ENCODE measurements at places on chromosomes 5 and 9.

DNA sequence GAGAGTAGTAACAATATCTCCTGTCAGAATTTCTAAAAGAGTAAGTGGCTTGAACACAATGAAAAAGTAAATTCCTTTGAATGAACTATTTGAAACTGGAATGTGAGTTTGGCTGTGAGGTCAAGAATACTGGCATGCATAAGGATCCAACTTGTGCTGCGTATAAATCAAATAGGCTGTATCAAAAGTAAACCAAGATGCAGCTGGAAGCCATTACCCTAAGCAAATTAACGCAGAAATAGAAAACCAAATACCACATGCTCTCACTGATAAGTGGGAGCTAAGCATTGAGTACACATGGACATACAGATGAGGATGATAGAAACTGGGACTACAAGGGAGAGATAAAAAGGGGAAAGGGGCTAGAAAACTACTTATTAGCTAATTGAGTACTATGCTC lies 24.0 kb upstream of the SRFBP1 start:
- DNase-seq, result no peak

DNA sequence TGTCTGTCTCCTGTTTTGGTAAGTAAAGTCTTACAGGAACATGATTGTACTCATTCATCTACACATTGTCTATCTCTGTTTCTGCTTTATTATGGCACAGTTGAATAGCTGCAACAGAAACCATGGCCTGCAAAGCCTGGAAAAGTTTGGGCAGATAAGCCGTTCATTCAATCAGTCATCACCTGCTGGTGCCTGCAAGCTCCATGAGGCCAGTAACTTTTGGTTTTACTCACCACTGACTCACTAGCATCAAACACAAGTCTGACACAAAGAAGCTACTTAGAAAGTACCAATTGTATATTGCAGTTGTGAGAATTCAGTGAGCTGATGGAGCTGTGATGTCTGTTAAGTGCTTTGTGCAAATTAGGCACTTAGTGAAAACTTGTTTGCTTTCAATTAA lies 373.6 kb upstream of the SGCD start:
- DNase-seq, result no peak

- no peak for DNase-seq
These were observed 6.6 kb upstream of the RMND5B start for GRCh38 chr5:178123966-178124925.

- no peak for DNase-seq
These were observed 893.9 kb upstream of the DMAC1 start for GRCh38 chr9:8693464-8693863.

DNA sequence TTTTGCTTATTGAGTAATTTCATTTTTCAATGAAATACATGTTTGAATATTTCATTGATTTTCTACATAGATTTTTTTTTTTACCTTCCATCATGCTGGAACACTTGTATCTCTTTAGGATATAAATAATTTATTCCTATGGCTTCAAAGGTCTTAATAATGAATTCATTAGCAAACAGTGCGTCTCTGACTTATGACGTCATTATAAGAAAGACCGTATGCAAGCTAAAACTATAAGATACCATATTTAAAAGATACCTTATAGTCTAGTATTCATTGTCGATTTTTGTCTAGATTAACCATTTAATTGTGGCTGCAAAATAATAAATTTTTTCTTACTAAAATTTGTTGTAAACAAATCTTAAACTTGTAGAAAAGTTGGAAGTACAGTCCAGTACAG lies 187.7 kb upstream of the CHD1 start:
- DNase-seq, result no peak

DNA sequence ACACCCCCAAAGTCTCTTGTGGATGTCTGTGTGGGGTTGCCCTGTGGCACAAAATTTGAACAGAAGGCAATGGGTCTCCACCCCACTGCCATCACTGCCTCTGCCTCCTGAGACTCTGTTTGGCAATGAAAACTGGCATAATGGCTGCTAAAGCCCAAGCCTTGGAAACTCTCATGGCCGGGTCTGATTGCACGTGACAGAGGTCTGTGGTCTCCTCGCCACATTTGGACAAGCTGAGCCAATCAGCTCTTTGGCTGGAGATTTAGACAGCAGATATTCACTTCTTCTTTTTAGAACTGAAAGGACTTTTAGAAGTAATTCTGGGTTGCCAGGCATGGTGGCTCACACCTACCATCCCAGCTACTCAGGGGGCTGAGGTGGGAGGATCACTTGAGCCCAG lies 5.5 kb downstream of the GGTA1 start:
- no peak for DNase-seq

GRCh38 chr5:147689426-147689825 lies 93.1 kb downstream of the JAKMIP2 start:
- DNase-seq, result no peak

GRCh38 chr5:17276445-17276844 lies 59.0 kb downstream of the BASP1 start:
- no peak for DNase-seq

Data from head of caudate nucleus (tissue), 42 donors.